ENCODE measurements at places on chromosomes 5 and 9.

GRCh38 chr5:100406640-100407039, 128.5 kb upstream of the FAM174A start:
- DNase-seq, result no peak

GRCh38 chr9:94945197-94946144, 219.0 kb downstream of the AOPEP start:
- DNase-seq, result peak; percentile 75

- peak; percentile 96 for DNase-seq
These were observed 10.8 kb downstream of the FIBCD1 start for GRCh38 chr9:130927995-130928900.

GRCh38 chr9:22210936-22211335, 201.8 kb upstream of the CDKN2B start:
- no peak for DNase-seq

DNA sequence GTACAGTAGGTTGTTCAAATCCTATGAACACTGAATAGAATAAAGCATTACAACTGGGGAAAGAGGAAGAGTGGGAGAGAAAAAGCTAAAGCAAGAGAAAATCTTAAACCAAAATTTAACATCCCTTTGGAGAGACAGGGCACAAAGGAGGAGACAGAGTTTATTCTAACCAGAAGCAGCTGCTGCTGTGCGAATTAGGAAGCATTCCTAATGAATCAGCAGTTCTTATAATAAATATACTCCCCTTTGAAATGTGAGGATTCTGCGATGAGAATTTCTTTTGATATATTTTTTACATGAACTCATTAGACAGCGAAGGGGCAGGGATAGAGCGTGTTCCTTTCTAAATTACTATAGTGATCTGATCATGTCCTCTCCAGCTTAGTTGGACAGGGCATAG, 233.4 kb downstream of the DENND1A start:
- DNase-seq, result no peak

GRCh38 chr9:91500509-91501014, 76.9 kb upstream of the NFIL3 start:
- DNase-seq, result peak; percentile 75

DNA sequence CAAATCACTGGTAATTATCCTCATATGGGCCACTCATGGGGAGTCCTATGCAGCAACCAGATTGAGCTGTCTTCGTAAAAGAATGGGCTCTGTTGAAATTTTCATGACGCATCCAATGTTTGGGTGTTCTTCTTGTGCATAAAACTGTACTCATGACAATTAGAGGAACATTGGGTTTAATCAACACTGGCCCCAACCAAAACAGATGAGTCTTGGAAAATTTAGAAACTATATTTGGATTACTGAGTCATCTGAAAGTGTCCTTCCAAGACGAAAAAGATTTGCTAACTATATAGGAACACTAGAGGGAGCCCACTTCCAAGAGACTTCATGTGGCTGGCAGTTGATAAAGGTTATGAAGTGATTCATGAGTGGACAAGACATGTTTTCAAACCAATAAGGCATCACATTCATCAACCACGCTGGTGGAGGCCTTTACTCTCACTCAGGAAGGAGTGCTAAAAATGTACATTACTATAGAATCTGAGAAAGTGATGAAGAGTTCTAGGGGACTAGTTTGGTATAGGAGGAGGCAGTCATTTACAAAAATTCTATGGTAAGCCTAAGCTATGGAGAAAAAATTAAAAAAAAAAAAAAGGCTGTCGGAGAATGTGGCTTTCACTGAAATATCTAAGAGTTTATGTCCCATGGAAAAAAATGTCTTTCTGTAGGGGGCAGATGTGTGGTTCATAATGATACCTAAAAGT, 313.5 kb downstream of the PRDM9 start:
- peak; percentile 55 for DNase-seq

DNA sequence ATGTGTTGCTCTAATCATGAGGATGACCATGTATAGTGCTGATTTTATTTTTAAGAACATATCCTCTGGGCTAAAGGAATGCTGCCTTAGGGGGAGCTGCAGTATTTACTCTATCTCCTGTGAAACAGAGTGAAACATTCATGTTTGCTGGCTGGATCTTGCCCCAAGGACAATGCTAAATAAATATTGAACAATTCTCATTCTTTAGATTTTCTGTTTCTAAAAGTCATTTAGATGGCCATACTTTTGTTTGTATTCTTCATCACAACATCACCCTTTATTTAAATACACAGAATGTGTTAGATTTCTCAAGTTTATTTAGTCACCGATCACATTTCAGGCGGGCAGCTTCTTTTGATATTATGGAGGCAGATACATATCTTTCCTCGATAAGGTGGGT, 103.3 kb downstream of the ARHGEF28 start:
- no peak for DNase-seq

GRCh38 chr5:83955916-83956315, 235.3 kb upstream of the HAPLN1 start:
- no peak for DNase-seq

DNA sequence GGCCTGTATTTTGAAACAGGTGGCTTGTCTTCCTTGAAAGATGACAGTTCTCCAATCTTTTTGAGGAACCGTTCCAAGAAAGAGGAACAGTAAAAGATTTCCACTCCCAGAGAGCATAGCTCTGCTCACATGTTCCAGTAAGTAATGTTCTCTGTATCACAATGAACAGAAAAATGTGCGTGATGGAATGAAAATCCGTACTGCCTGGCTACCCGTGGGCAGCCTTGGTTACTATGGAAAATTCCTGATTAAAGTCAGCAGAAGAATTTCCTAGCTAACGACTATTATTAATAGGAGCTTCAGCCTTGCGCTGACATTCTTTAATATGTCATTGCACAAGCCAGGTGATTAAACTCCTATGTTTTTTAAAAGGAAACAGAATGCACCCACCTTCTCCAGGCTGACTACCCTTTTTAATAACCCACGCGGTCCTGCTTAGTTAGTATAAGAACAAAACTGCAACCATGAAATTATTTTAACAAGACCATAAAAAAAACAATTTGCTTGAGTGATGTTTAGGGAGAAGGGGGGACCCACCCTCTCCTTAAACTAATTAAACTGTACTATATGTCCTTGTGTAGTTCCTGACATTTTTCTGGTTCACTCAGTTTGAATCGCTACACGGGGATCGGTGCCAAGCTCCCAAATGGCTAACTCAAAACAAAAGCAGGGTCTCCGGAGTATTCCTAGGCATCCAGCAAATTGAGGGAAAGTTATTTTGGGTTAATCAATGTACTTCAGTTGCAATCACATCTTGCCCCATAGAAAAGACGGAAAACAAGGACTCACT, 54.8 kb upstream of the CPEB4 start:
- no peak for DNase-seq

GRCh38 chr9:122216798-122217418, 11.8 kb downstream of the LHX6 start:
- DNase-seq, result no peak

DNA sequence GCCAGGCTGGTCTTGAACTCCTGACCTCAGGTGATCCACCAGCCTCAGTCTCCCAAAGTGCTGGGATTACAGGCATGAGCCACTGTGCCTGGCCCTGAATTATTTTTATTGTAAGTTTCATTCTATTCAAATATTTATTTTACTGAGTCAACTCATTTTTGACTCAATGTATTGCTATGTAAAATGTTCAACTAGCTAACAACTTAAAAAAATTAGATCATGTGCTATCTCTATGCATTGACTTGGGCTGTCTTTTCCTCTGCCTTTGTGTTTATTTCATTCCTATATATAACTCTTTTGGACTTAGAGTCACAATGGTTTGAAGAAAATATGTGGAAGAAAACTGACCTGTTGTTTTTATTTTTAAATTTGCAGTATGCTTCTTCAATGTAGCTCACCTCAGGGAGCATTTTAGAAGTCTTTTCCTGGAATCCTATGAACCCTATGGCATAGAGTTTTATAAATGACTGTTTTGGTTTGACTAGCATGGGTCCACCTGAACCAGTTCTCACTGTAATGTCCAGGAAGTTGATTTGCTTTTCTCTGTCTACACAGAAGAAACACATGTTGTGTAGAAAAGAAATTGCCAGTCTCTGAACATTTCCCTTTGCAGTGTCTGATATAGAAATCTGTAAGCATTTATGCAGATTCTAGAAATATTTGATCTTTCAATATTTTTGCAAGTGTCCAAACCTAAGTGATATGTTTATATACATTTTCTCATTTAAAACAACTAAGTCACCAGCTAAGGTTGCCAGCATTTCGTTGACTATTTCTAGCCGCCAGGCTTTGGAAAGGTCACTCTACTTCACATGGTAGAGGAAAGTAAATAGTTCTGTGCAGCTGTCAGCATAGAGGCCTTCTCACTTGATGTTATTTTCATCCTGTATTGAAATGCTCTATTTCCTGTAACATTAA, 138.8 kb downstream of the PCSK1 start:
- no peak for DNase-seq

DNA sequence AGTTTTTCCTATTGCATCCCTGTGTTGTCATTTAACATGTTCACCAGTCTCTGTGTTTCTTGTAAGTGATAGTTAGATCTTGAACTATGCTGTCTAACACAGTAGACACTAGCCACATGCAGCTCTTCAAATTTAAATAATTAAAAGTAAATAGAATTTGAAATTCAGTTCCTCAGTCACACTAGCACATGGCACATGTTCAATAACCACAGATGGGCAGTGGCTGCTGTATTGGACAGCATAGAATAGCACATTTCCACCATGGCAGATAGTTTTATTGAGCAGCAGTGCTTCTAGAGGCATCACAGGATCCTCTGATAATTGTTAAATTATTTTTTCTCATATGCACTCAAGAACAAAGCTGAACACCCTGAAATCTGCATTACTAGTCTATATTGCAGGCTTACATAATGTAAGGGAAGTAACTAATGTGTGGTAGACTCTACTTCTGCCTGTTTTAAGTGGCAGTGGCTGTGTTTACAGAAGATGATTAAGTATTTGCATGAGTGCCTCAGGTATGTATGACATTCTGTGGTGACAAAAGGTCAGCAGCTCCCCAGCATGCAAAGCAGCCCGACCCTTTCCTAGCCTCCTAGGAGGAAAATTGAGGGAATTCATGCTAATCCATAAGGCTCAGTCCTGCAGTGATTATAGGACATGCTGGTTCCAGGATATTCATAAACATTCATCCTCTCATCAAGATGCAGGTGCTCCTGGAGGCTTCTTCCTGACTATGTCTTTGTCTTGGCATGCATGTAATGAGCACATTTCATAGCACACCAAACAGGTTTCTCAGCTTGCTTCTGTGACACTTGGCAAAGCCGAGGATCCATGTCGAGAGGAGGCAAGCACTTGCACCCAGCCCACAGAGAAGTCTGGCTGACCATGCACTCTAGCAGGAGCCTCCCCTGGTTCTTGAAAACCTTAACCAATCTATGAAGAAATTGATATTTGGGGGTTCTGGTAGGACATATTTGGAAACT, 45.5 kb downstream of the SH3RF2 start:
- no peak for DNase-seq

GRCh38 chr5:125377141-125377540, 630.7 kb upstream of the ZNF608 start:
- DNase-seq, result no peak

- DNase-seq, result no peak
These were observed 32.2 kb upstream of the FRMD3 start for GRCh38 chr9:83570359-83570758.

GRCh38 chr9:86176468-86176867, 77.1 kb upstream of the GOLM1 start:
- peak; percentile 92 for DNase-seq

GRCh38 chr9:133514460-133515239, 10.1 kb downstream of the MYMK start:
- DNase-seq, result no peak

GRCh38 chr9:19136129-19136528, 8.8 kb upstream of the PLIN2 start:
- no peak for DNase-seq

All from RWPE1 (cell line).